Lung microvascular endothelial cell (primary cell): ENCODE measurements at places on chromosomes 12 and 14.
A peak's percentile ranks its signal among the peaks of the same experiment; 100 is the strongest.

DNA sequence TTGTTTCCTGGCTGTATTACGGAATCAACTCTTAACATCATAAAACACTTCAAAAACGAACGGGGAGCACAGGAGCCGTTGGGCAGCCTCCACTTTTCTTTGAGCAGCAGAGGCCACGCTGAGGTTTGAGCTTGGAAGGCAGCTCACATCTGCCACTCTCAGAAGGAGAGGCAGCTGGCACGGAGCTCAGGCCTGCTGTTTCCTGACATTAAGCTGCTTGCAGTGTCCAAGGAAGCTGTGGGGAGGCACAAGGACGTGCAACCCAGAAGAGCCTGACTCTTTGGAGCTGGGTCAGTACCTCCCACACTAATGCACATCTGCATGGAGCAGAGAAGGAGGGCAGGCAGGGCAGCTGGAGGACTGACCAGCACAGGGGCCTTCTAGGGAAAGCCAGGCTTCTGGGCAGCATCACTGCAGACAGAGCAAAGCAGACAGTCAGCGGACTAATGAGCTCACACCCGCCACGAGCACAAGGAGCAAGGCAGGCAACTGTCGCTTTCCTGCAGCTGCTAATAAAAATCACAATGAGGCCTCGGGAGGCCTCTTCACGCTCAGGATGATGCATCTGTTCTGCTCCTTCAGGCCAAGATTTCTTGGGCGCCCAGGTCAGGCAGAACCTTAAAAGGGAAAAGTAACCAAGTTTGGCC is 211.1 kb downstream of the GLT1D1 start:
- no peak for DNase-seq

DNA sequence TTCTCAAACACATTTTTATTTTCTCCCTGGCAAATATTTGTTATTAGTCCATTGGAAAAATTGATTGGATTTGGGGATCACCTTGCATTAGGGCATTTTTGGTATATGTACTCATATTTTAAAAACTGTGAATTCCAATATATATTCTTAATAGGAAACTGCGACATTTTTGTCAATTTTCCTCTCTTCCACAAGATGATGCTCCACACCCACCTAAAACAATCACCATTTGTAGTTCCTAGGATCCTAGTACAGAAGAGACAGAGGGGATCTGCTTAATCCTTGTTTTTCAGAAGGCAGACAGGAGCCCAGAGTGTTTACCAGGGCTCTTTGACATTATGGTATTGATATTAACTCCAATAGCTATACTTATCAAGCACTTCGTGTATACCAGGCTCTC is 22.8 kb upstream of the OASL start:
- peak; percentile 81 for DNase-seq

GRCh38 chr12:119012179-119012578 is 30.8 kb downstream of the SRRM4 start:
- no peak for DNase-seq

DNA sequence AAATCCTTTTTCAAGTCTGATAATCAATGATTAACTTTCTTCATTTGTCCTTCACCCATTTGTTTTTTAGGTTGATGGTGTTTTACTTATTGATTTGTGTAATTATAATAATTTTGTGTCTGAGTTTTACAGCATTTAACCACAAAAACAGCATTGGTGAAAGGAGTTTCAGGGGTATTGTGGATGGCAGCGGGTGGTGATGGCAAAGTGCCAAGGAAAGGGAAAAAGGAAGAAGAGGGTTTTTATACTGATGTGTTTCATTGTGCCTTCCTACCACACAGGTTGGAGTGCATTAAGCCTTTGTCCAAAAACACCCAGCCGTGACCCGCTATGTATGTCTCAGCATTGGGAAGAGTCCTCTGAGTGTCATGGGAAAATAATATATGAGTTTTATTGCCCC is 150.3 kb downstream of the DAD1 start:
- no peak for DNase-seq

- DNase-seq: no peak
These were observed 43.2 kb upstream of the YAF2 start for GRCh38 chr12:42281278-42281677.

GRCh38 chr12:63152321-63152700 is 1.3 kb upstream of the AVPR1A start:
- DNase-seq: no peak

DNA sequence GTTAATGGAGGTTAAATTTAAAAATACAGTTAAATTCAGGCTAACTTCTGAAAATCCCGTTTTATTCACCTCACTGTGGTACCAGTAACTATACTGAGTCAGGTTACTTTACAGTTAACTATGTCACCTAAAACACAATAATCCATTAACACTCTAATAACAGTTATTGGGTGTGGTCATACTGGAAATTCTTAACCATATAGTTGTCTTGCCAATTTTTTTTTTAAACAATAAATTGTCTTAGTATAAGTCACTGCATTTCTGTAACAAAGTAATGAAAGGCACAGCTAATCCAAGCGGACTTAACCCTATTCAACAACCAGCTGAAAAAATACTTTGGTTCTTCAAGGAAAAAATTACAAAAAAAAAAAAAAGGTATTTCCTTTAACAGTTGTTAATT is 16.2 kb upstream of the PHLDA1 start:
- no peak for DNase-seq

GRCh38 chr12:59041241-59042121 is 121.2 kb upstream of the LRIG3 start:
- peak; percentile 81 for DNase-seq

GRCh38 chr14:77212943-77213678 is 31.5 kb downstream of the TMEM63C start:
- peak; percentile 10 for DNase-seq
